T-helper 1 cell treated with Interleukin-12 subunit alpha and Interleukin-12 subunit beta and Interleukin-4 antibody, amounts not matched to agents 30 ng/mL and 1 ng/mL, for 36 hours (primary cell): ENCODE measurements at places on chromosomes 3 and 15. TPM values are rescaled to one million over a fixed set of nuclear protein-coding genes. Genes with fewer than 3 reads are reported as not detected.

VGLL3 gene
- total RNA-seq, result not detected in 2 replicates

GOLGA8M gene
- total RNA-seq, result 2.9 and 3.8 TPM in 2 replicates

CHL1 gene
- not detected in 2 replicates for total RNA-seq

MOBP gene
- not detected in 2 replicates for total RNA-seq

CLEC3B gene
- total RNA-seq, result 1.0 TPM in 1 of 2 replicates, not detected in the other

HHATL gene
- not detected in 2 replicates for total RNA-seq

GMNC gene
- total RNA-seq, result not detected in 2 replicates

ABTB1 gene
- total RNA-seq, result 21.6 and 23.9 TPM in 2 replicates

TMEM266 gene
- total RNA-seq, result not detected in 2 replicates

CHRNB4 gene
- total RNA-seq, result not detected in 2 replicates

SLC12A1 gene
- total RNA-seq, result not detected in 2 replicates

WDR49 gene
- total RNA-seq, result 0.32 TPM in 1 of 2 replicates, not detected in the other

RLBP1 gene
- not detected in 2 replicates for total RNA-seq

AADACL2 gene
- not detected in 2 replicates for total RNA-seq

SPG21 gene
- 58.2 and 63.6 TPM in 2 replicates for total RNA-seq

ZDHHC23 gene
- 1.8 TPM in 2 replicates for total RNA-seq

ENTPD3 gene
- not detected in 2 replicates for total RNA-seq

ZNF501 gene
- 1.2 and 2.5 TPM in 2 replicates for total RNA-seq

GREM1 gene
- not detected in 2 replicates for total RNA-seq

DPPA2 gene
- not detected in 2 replicates for total RNA-seq

ASB14 gene
- total RNA-seq, result not detected in 2 replicates

CKMT1A gene
- not detected in 2 replicates for total RNA-seq

CSPG5 gene
- 0.49 and 0.63 TPM in 2 replicates for total RNA-seq

MLF1 gene
- total RNA-seq, result 0.80 TPM in 1 of 2 replicates, not detected in the other

SV2B gene
- 0.02 TPM in 1 of 2 replicates, not detected in the other for total RNA-seq

SLC22A14 gene
- not detected in 2 replicates for total RNA-seq

ACVR2B gene
- total RNA-seq, result 6.4 and 7.5 TPM in 2 replicates

RPUSD3 gene
- total RNA-seq, result 51.9 and 53.8 TPM in 2 replicates

FGF12 gene
- total RNA-seq, result 0.56 TPM in 1 of 2 replicates, not detected in the other

PARP9 gene
- total RNA-seq, result 142 and 152 TPM in 2 replicates

LYZL4 gene
- total RNA-seq, result not detected in 2 replicates

BRPF1 gene
- 41.3 and 51.1 TPM in 2 replicates for total RNA-seq

CILP gene
- 0.10 TPM in 1 of 2 replicates, not detected in the other for total RNA-seq

NMNAT3 gene
- total RNA-seq, result 1.7 and 1.8 TPM in 2 replicates

CTXN2 gene
- total RNA-seq, result not detected in 2 replicates

TCTA gene
- 21.6 and 24.1 TPM in 2 replicates for total RNA-seq

FRMD4B gene
- total RNA-seq, result 49.0 and 49.1 TPM in 2 replicates

CD96 gene
- total RNA-seq, result 287 and 303 TPM in 2 replicates

PRICKLE2 gene
- not detected in 2 replicates for total RNA-seq

MCCC1 gene
- total RNA-seq, result 23.4 and 24.8 TPM in 2 replicates

CA12 gene
- not detected in 2 replicates for total RNA-seq

FBXL22 gene
- total RNA-seq, result 0.47 and 1.1 TPM in 2 replicates

C3orf22 gene
- total RNA-seq, result not detected in 2 replicates

TNNC1 gene
- 0.74 and 1.3 TPM in 2 replicates for total RNA-seq

RAB5A gene
- total RNA-seq, result 60.6 and 61.0 TPM in 2 replicates

PLAAT1 gene
- total RNA-seq, result not detected in 2 replicates

COL6A5 gene
- 0.05 and 0.15 TPM in 2 replicates for total RNA-seq

PTX3 gene
- total RNA-seq, result not detected in 2 replicates

ADGRG7 gene
- not detected in 2 replicates for total RNA-seq

MUC20 gene
- total RNA-seq, result 7.0 and 9.6 TPM in 2 replicates

CAND2 gene
- 0.17 and 0.78 TPM in 2 replicates for total RNA-seq

LXN gene
- total RNA-seq, result 12.0 and 13.1 TPM in 2 replicates

DNAH12 gene
- 0.10 and 0.20 TPM in 2 replicates for total RNA-seq

MAP1A gene
- total RNA-seq, result 14.6 and 15.0 TPM in 2 replicates
